Stimulated activated naive CD4-positive, alpha-beta T cell treated with Interleukin-2 at 50 U/mL for 16 hours (primary cell): ENCODE measurements at places on chromosomes 6 and 20.

DNA sequence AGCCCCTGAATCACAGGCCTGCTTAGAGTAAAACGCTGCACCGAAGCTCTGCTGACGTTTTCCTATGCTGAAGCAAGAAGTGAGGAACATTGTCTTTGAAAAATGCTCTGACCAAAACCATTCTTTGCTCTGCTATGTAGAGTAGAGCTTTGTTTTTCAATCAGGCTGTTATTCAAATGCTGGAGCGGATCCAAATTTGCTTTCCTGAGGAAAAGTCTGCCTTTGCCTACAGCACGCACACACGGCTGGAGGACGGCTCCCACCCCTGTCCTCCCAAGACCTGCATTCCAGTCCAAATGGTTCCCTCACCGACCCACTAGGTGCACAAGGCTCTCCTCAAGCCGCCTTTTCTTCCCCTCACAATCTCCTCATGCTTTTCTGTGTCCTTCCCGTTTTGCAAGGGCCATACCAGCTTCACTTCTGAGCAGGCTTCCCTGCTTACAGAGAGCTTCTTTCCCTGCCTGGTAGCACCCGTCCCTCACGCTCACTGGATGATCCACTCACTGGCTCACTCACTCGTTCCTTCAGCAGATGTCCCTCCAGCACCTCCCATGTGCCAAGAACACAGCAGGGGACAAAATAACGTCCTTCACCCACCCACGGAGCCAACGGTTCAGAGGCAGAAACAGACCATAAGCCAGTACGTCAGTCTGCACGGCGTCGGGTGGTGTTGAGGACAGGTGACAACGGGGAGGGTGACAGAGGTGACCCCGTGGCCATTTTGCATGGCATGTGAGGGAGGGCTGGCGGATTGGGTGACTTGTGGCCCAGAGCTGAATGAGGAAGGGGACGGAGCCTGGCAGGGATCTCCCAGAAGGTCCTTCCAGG is 137.9 kb upstream of the NEDD9 start:
- DNase-seq: no peak

DNA sequence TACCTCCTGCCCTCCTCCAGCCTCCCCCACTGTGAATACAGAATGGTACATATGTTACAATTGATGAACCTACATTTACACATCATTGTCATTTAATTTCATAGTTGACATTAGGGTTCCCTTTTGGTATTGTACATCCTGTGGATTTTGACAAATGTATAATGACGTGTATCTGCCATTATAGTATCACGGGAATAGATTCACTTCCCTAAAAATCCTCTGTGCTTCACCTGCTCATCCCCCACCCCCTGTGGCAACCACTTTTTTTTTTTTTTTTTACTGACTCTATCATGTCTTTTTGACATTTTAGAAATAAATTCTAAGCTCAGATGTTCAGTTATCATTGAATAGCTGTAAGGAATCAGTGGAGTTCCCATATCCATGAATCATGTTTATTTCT is 30.4 kb downstream of the HECA start:
- DNase-seq: no peak

- DNase-seq: no peak
Observed at GRCh38 chr20:35368666-35369423, 42.9 kb downstream of the UQCC1 start.

- DNase-seq: no peak
Observed at GRCh38 chr20:21640556-21640955, 64.9 kb upstream of the PAX1 start.

DNA sequence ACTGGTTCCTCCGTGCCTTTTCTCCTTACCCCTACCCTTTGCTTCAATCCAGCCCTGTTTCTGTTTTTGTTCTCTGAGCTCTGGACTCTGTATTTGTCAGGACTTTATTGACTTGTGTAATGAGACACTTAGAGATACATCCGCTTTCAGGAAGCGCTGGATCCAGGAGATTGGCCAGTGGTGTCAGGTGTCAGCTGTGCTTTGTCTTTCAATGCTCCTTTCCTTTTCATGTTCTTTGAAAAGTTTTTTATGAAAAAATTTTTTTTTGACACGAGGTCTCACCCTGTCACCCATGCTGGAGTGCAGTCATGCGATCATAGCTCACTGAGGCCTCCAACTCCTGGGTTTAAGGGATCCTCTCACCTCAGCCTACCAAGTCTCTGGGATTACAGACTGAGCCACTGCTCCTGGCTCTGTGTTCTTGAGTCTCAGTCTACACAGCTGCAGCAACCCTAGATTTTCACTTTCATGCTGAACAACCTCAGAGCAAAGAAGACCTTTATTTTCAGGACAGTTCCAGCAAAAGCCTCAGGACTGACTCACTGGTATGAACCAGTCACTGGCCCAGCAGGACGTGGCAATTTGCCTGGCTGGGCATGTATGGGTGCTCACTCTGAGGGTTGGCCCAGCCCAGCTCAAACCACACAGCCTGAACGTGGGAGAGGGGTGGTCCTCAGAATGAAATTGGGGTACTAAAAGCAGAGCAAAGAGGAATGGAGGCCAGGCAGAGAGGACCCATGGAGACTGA is 108.5 kb downstream of the DHX35 start:
- no peak for DNase-seq

DNA sequence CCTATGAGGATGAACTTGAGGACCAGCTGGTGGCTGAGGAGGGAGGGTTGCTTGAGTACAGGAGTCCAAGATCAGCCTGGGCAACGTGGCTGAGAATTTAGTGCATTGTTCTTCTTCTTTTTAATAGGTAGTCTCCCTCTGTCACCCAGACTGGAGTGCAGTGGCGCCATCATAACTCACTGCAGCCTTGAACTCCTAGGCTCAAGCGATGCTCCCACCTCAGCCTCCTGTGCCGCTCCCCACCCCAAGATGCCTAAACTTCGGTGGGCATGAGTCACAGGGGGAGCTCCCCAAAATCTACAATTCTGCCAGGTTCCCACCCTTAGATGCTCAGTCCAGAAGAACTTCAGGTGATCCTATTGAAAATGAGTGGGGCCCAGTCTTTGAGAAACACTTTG is 21.4 kb downstream of the FAM50B start:
- DNase-seq: no peak

GRCh38 chr20:2390951-2391675 is 10.4 kb downstream of the TGM6 start:
- DNase-seq: no peak

- DNase-seq: no peak
Observed at GRCh38 chr6:147040121-147040910, 163.9 kb upstream of the STXBP5 start.

GRCh38 chr20:43477619-43478018 is 19.9 kb downstream of the SRSF6 start:
- no peak for DNase-seq

DNA sequence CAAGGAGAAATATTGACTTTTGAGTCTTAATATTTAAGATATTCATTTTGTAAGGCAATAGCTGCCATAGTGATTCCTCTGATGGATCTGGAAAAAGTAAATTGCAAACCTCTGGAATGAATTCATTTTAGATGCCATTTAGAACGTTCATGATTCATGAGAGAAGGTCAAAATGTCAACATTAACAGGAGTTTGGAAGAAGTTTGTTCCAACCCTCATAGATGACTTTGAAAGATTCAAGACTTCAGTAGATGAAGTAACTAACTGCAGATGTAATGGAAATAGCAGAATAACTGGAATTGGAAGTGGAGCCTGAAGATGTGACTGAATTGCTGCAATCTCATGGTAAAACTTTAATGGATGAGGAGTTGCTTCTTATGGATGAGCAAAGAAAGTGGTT is 100.9 kb upstream of the CCN2 start:
- no peak for DNase-seq

DNA sequence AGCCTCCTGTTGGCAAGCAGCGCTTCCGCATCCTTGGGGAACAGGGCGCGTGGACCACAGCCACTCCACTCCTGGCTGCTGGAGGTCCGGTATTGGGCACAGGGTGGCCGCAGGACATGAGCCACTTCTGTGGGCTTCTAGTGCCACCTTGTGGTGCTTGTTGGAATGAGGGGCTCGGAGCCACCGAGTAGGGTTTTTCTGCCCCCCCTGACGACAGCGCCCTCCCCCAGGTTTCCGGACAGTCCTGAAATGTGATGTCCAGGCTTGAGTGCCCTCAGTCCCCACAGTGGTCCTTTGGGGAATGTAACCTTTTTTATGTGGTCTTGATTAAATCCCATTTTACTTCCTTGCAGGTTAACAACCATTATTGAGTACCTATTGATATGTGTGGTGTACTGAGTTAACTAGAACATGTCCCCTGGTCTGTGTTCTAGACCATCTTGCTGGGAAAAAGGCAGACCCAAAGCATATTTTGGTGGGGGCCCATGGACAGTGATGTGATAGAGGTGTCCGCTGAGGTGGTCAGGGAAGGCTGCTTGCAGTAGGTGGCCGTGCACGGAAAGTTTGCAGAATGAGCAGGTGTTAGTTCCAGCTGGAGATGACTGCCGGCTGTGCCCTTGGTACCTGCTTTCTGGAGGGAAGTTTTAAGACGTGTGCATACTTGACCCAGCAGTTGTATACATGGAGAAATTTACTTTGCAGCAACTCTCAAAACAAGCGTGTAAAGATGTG is 70.0 kb downstream of the PTPN1 start:
- no peak for DNase-seq

DNA sequence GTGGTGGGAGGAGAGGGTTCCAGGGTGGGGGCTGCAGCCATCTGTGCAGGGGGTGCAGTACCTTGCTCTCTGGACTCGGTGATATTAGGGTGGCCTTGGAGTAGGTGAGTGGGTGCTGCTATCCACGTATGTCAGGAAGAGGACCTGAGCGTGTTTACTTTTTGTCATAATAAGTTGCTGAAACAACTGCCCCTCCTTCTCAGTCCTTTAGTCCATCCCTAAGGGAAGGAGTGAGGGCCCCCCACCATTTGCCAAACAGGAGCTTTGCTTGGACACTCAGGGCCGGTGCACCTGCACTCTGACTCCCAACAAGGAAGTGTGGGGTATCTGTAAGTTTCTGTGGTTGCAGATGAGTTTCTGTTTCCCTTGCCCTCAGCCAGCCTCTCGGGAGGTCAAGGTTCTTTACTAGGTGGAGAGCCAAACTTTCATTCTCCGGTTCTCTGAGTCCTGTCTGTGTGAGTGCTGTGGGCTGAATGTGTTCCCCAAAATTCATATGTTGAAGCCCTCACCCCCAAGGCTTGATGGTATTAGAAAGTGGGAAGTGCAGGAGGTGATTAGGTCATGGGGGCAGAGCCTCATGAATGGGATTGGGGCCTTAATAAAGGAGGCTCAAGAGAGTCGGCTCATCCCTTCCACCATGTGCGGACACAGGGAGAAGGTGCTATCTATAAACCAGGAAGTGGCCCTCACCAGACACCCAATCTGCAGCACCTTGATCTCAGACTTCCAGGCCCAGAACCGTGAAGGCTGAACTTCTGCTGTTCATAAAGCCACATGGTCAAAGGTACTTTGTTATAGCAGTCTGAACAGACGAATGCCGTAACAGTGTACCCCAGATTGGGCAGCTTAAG is 19.6 kb upstream of the CCR6 start:
- DNase-seq: no peak

GRCh38 chr6:26173836-26174145 is 86.6 kb downstream of the HFE start:
- no peak for DNase-seq

- no peak for DNase-seq
Observed at GRCh38 chr6:74408844-74409243, 712.8 kb downstream of the CD109 start.

DNA sequence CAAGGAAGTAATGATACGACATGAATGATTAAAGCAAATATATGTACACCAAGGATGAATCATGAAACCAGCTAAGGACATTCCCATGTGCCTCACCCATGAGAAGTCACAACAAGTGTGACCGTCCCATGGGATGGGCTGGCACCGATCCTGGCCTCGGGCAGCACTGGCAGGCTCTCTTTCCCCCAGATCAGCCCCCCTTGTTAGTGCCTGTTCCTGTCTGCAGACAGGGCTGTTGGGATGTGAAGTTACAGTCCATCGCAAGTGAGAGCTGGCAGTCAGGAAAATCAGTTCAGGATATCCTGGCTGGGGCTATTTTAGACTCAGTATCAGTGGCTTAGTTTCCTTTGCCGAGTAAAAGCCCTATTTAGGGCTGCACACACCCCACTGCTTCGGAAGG is 129.2 kb upstream of the SNX9 start:
- DNase-seq: no peak
